Activated T-cell treated with anti-CD3 and anti-CD28 coated beads, Interleukin-2, amount 50 U/mL, for 72 hours (primary cell): ENCODE measurements at places on chromosomes 4 and X.

GRCh38 chr4:124389591-124389990 is 322.9 kb downstream of the ANKRD50 start:
- DNase-seq: no peak

GRCh38 chr4:170004651-170005295 is 21.4 kb downstream of the MFAP3L start:
- DNase-seq: no peak

GRCh38 chrX:77415882-77416281 is 31.3 kb upstream of the FGF16 start:
- DNase-seq: no peak

DNA sequence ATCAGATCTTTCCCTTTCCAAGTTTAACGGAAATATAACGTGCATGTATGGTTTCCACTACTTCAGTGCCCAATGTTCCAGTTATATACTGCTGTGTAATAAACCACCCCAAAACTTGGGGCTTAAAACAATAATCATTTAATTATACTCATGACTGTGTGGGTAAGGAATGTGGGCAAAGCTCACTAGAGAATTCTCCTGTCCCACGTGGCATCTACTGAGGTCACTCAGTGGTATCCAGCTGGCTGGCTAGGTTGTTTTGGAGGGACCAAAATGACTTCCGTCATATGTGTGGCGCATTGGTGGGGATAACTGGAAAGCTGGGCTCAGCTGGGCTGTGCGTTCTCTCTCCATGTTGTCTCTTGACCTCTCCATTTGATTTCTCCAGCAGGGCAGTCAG is 18.5 kb downstream of the ZCCHC18 start:
- DNase-seq: no peak

DNA sequence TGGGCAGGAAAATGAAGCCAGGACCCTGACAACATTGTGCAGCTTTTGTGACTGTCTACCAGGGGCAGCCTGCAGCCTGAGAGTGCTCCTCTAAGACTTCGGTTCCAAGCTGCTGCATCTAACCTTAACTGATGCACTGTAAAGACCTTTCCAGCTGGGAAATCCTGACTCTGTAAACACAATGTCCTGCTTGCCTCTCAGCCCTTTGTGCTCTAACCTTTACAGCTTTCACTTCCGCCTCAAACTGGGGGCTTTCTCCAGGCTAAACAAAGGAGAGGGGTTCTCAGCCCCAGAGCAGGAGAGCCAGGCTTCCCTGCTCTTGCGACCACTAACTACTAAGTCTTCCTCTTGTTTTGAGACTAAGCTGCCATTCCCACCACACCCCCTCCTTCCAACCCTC is 19.3 kb upstream of the RASL11B start:
- DNase-seq: no peak

GRCh38 chr4:151035911-151036310 is 20.8 kb upstream of the LRBA start:
- DNase-seq: no peak
